ENCODE measurements at places on chromosomes 12 and 14. TPM values are rescaled to one million over a fixed set of nuclear protein-coding genes. Genes with fewer than 3 reads are reported as not detected.
A peak's percentile ranks its signal among the peaks of the same experiment; 100 is the strongest.

DNA sequence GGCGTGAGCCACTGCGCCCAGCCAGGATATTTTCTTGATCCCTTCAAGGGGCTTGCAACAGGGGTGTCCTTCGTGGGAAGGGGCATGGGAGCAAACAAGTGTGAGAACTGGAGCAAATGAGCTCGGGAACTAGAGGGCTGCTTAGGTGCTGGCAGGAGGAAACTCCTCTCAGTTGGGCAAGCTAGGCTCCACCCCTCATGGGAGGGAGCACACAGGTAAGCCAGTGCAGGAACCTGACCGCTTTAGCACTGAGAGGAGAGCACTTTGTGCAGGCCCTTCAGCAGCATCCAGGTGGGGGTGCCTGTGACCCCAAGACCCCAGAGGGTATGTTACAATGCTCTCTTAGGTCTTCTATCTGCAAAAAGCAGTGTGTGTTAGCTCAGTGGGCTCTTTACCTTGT is 755.4 kb upstream of the MDGA2 start:
- DNase-seq = no peak

DNA sequence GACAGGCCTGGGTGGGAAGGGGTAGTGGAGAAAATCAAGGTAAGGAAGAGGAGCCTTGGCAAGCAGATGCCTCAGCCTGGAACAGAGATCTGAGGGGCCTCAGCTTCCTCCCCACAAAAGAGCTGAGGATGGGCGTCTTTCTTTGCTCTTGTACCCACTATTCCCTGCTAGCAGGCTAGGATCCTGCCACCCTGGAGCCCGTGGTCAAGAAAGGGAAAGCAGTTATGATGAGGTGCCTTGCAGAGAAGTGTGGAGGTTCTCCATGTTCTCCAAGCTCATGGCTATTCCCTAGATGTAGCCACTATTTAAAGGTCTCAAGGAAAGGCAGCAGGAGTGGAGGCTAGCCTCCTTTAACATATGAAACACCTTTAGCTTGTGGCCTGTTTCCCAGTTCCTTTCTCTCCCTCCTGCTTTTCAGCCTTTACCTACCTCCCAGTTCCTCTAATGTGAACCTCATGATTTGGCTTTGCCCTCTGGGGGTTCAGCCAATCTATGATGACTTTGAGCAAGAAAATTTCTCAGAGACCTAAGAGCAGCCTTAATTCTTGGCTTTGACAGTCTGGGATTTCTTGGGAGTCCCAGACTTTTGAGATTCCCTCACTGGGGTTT is 1.1 kb downstream of the IKZF4 start:
- DNase-seq = peak; percentile 24

DNA sequence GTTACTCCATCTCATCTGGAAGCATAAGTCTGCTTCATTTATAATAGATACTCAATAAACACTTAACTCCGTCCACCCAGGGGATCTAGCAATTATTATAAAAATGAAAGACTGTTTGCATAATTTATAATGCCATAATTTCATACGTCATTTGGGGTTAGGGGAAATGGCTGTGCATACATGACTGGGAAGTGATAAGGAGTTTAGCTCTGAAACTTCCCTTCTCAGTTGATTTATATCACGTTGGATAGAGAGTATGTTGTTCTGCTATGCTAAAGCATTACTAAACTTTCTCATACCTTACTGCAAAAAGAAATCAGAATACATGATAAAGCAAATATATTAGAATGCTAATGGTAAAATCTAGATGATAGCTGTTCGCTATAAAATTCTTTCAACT is 90.4 kb upstream of the DYNC1H1 start:
- DNase-seq = no peak

GRCh38 chr12:101885912-101886561 is 8.7 kb downstream of the DRAM1 start:
- no peak for DNase-seq

- no peak for DNase-seq
Measured at GRCh38 chr14:88614218-88614907, 51.5 kb downstream of the ZC3H14 start.

- no peak for DNase-seq
Measured at GRCh38 chr14:104883681-104884361, 18.8 kb downstream of the CEP170B start.

Gene TAS2R43
- total RNA-seq = 2.1 TPM

Gene CPNE6
- total RNA-seq = not detected
